ENCODE measurements at places on chromosomes 1 and 21. TPM values are rescaled to one million over a fixed set of nuclear protein-coding genes. Genes with fewer than 3 reads are reported as not detected.

Gene LRRC53
- total RNA-seq = not detected

Gene PADI1
- not detected for total RNA-seq

Gene SH3BP5L
- 21.3 TPM for total RNA-seq

Gene SMG5
- total RNA-seq = 146 TPM

Gene A3GALT2
- total RNA-seq = not detected

Gene SPATA45
- not detected for total RNA-seq

Gene INTS7
- total RNA-seq = 31.9 TPM

Gene PGLYRP4
- not detected for total RNA-seq

Gene MSH4
- 0.49 TPM for total RNA-seq

Gene RGS13
- not detected for total RNA-seq

DNA sequence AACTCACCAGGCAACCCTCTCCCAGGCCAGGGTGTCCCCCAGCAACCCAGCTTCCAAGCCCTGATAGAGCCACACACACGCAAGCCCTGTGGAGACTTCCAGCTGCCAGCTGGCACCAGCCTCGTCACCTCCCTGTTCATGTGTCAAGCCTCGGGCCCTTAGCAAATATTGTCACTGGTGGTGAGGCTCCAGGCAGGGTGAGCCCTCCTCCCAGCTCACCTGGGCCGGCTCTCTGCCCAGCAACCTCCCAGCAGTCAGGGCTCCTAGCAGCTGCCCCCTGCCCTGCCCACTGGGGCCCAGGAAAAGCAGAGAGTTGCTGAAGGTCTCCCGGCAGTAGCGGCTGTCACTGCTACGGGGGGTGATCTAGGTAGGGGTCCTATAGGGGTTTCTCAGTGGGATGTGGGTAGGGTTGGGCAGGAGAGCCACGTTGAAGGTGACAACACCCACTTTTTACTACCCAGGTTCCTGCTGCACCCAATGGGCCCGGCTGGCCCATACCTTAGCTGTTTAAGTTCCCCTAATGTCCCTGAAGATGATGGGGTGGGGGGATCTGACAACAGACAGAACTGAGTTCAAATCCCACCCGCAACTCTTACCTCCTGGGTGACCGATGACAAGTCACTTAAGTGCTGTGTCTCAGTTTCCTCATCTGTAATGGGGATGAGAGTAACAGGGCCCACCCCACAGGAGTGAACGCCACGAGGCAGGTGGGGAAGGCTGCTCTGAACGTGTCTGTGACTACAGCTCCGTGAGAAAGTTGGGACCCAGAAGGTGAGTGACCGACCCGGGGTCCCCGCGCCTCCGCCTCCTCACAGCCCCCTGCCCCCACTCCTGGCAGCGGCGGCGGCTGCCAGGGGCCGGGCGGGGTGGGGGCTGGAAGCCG lies 678 bp downstream of the TTC39A start:
- DNase-seq = no peak

DNA sequence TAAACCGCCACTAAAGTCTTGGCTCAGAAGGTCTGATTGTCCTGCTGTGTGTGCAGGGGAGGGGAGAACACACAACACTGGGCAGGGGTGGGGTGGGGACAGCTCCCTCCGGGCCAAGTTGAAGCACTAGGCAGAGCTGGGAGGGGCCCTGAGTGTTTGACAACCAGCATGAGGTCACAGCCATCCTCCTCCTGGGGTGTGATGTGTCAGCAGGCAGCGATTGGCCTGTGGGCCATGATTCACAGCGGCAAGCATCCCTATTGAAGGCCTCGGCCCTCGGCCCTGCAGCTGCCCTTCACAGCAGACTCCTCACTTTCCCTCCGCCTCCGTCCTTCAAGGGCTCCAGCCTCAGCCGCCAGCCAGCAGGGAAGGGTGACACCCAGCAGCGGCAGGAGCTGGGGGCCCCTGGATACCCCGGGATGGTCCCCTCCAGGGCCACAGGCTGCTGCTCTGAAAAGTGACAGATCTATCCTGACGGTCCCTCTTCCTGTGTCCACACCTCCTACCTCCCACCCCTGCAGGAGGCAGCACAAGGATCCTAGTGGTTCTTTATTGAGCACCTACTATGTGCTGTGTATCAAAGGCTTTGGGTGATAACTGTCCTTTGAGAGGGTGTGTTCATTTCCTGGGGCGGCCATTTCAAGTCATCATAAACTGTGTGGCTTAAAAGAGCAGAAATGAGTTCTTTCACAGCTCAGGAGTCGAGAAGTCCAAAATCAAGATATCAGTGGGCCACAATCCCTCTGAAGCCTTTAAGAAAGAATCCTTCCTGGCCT lies 66.0 kb upstream of the SLC25A33 start:
- peak; percentile 30 for DNase-seq

GRCh38 chr1:172134087-172134731 lies 286.3 kb upstream of the C1orf105 start:
- no peak for DNase-seq

- no peak for DNase-seq
Observed at GRCh38 chr1:222019029-222019428, 277.1 kb upstream of the DUSP10 start.

DNA sequence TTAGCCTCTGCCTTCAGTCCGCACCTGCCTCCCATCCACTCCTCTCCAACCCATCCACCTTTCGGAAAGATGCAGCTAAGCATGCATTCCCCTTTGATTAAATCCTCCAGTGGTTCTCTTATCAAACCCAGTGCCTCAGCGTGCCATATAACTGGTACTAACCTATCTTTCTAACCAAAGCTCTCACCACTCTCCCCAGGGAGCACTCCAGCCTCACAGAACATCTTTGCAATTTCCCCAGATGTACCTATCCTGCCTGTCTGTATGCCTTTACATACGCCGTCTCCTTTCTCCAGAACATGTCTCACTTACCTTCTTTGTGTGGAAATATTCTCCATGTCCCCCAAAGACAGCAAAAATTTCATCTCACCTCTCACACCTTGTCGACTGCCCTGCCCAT lies 80.0 kb downstream of the SLC25A24 start:
- no peak for DNase-seq

DNA sequence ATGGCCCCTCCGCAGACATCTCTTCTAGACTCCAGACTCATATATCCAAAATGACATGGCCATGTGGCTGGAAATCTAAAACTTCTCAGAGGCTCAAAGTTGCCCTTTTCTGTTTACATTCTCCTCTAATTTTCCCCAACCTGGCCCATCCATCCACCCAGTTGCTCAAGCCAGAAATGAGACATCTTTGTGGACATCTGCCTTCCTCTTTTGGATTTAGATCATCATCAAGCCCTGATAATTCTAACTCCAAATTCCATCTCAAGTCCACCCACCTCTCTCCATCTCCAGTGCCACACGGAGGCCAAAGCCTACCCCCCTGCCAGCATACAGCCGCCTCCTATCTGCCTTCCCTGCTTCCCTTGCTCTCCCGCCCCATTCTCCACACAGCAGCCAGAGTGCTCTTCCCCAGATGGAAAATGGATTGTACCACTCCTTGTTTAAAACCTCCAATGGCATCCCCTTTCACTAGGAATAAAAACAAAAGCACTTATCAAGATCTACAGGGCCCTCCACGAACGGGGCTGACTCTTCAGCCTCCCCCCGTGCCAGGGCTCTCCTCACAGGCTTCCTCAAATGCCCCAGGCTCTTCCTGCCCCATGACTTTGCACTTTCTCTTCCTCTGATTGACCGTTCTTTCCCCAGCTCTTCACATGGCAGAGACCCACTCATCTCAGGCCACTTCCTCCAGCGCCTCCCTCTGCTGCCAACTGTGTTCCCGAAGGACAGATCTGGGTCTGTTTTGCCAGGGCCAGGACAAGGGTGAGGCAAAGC lies 40.1 kb downstream of the SYT6 start:
- no peak for DNase-seq

GRCh38 chr1:225652729-225653462 lies at the start of gene ENAH:
ENAH (minus strand) TSS chr1:225653123; CDS start chr1:225652690, 433 bp downstream.
- peak; percentile 81 for DNase-seq

GRCh38 chr1:232481091-232481490 lies 148.8 kb downstream of the SIPA1L2 start:
- no peak for DNase-seq

- DNase-seq = no peak
Observed at GRCh38 chr21:34704119-34704518, 35.3 kb downstream of the CLIC6 start.

DNA sequence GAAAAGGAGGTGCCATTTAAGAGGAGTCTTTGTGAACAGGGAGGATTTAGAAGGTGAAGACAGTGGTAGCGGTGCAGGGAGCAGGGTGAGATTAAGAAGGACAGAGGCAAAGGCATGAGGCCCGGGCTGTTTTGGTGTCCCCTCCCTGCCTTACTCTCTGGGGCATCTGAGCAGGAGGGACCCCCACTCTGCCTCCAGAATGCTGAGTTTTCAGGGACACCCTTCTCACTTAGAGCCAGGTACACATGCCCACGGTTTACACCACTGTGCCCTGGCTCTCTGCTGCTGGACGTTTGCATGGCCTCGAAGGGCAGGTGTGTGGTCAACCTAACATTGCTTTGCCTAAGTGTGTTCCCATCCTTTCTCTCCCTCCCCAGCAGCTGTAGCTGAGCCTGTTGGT lies 20.5 kb upstream of the PARP1 start:
- DNase-seq = no peak

GRCh38 chr1:201745023-201745422 lies 83.9 kb upstream of the IPO9 start:
- DNase-seq = no peak

DNA sequence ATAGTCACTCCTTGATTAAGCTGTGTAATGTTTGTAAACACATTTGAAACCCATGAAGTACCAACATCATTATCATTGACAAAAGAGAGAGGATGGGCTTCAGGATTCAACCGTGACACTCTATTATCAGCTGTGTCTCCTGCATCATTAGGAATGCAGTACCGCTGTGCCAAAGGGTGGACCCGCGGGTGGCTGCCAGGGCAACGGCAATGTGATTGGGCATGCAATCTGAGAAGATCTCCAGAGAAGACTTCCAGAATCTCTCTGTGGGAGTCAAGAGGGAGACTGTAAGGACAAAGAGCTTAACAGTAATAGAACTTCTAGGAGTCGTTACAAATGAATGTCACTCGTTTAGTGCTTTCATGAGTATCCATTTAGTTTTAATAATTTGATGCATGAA lies 97.9 kb downstream of the USH2A start:
- no peak for DNase-seq

- no peak for DNase-seq
Observed at GRCh38 chr1:231983588-231984193, 357.1 kb downstream of the DISC1 start.

GRCh38 chr1:173222149-173223030 lies 15.3 kb upstream of the TNFSF4 start:
- DNase-seq = no peak

DNA sequence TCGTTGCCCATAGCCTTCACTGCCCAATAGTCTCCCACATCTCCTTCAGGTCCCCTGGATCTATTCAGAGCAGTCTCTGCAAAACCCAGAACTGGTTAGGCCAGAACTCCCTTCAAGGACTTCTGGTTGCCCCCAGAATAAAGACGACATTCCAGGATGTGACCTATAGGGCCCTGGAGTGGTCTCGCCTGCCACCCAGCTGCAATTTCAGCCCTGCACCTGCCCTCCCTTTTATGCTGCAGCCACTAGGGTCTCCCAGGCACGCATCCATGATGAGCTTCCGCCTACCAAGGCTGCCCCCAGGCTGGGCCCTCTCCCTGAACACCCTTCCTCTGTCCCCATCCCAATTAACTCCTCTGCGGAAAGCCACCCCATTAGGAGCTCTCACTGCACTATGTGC lies 7.2 kb upstream of the TSPEAR start:
- no peak for DNase-seq

DNA sequence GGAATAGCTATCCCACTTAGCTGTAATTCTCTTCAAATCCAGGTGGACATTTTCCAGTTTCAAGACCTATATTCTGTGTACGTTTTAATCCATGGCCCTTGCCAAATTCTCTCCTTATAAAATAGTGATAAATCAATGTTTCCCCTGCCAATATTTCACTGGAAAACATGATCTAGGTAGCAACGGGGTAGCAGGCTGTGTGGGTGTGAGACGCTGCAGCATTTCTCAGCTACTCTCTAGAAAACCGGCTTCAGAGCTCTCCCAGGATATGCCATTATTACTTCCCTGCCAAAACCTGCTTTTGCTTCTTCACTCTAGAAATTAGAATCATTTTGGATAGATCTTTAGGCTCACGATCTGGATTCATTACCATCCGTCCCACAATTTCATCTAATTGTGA lies 82.1 kb upstream of the SIPA1L2 start:
- DNase-seq = no peak

GRCh38 chr1:91769742-91770141 lies 116.2 kb downstream of the TGFBR3 start:
- no peak for DNase-seq

GRCh38 chr1:22132517-22133235 lies 10.2 kb downstream of the WNT4 start:
- DNase-seq = no peak

DNA sequence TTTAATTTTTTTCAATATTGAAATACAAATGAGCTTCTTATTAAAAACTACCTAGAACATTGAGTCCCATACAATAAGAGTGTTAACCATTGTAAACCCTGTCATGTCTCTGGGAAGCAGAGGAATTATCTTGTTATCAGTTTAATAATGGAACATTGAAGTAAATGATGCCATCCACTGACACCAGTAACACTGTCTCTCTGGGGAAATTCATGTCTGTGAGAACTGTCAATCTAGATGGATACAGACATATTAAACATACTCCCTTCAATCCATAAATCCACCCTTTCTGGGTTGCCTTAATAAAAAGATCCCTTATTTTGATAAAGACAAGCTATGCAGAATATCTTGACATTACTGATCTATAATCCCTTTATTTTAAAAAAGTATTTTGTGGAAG lies 503.2 kb downstream of the DPYD start:
- no peak for DNase-seq

GRCh38 chr21:15034126-15034853 lies 30.5 kb downstream of the NRIP1 start:
- DNase-seq = no peak
